ENCODE measurements at places on chromosomes 13 and 19. TPM values are rescaled to one million over a fixed set of nuclear protein-coding genes. Genes with fewer than 3 reads are reported as not detected.
A peak's percentile ranks its signal among the peaks of the same experiment; 100 is the strongest.

Gene ZNF844
- 12.7 TPM for total RNA-seq

Gene TEX101
- not detected for total RNA-seq

Gene TMEM145
- total RNA-seq, result 0.21 TPM

Gene ZNF560
- not detected for total RNA-seq

Gene PDX1
- not detected for total RNA-seq

Gene PSG4
- total RNA-seq, result not detected

Gene KIR3DL2
- total RNA-seq, result not detected

Gene TTC9B
- not detected for total RNA-seq

Gene UBAC2
- total RNA-seq, result 64.0 TPM

Gene LILRB2
- not detected for total RNA-seq

Gene TRAPPC6A
- total RNA-seq, result 29.4 TPM

Gene SIGLEC5
- not detected for total RNA-seq

Gene FAM187B
- not detected for total RNA-seq

Gene SIGLEC14
- not detected for total RNA-seq

Gene IL4I1
- not detected for total RNA-seq

Gene TMIGD2
- not detected for total RNA-seq

Gene TNFSF9
- total RNA-seq, result 1.5 TPM

Gene CCDC61
- total RNA-seq, result 12.4 TPM

Gene DDX39A
- 66.0 TPM for total RNA-seq

- no peak for DNase-seq
These were observed 2557.4 kb downstream of the PCDH9 start for GRCh38 chr13:64672751-64673150.

GRCh38 chr13:59086147-59086546, 1077.6 kb downstream of the DIAPH3 start:
- no peak for DNase-seq

DNA sequence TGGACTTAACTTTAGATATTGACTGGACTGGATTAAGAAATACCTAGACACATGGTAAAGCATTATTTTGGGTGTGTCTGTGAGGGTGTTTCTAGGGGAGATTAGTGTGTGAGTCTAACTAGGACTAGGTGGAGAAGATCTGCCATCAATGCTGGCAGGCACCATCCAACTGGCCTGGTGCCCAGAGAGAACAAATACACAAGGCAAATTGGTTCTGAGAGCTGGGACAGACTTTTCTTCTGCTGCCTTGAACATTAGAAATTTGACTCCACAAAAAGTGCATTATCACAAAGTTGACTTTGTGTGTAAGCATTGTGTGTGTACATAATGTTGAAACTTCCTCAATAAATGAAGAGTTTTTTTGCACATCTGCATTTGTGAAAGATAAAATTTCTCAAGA, 522.1 kb downstream of the SUCLA2 start:
- no peak for DNase-seq

- no peak for DNase-seq
These were observed 403 bp upstream of the ADAMTS10 start for GRCh38 chr19:8610936-8611300.

- no peak for DNase-seq
These were observed at the start of gene C19orf33 for GRCh38 chr19:38303517-38304351. Gene C19orf33, plus strand, starts transcription at chr19:38304251. Its CDS starts 11 bp downstream, at chr19:38304262.

GRCh38 chr19:17259118-17259780, 5.3 kb downstream of the USHBP1 start:
- no peak for DNase-seq

DNA sequence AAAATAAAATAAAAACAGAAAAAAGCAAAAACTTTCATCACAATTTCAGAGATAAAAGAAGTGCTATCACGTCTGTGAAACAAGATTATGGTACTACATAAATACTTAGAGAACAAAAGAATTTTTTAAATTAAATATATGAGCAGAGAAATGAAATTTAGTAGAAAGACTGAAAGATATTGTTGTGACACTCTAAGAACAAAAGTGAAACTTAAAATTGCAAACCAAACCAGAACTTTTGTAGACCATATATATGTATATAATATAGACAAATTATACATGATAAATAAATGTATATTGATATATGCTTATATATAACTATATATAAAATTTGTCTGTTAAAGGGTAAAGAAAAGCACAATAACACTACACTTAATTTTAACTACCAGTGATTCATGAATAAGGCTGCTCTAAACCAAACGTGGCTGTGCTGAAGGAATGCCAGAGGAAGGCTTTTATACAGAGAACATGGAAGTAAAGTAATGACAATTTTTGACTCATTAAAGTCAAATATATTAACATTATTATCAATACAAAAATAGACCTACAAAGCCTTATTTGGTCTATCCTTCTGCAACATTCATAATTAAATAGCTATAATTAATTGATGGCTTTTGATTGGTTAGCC, 1516.7 kb upstream of the PCDH20 start:
- no peak for DNase-seq

DNA sequence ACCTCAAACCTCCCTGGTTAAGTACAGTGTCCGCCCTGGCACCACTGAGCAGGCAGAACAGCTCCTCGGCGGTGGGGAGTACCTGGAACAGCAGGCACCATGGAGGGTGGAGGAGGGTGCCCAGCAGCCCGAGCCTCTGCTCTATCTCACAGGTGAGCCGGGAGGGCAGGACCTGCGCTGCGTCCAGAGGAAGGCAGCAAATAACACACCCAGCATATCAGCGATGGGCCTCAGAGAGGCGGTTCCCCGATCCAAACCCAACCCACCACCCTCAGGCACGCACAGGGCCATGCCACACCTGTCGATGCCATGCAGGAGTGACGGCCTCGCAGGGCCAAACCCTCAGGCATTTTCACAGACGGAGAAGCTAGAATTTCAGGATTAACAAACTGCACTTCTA, 11.8 kb downstream of the PEPD start:
- no peak for DNase-seq

DNA sequence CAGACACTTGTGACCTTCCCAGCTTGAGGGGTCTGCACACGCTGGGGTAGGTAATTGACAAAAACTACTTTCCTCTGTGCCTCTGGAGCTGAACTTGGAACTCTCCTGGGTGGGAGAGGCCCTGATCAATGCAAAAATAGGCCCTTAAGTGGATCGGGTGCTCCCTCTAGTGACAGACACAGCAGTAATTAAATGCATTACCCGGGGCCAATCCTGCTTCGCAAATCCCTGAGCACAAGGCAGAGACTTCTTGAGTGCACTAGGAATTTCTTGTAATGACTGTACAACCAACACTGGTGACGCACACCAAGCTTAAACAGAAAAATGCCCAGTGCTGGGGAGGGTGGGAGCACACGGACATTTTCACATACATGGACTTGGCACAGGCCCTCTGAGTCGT, 10.6 kb upstream of the UBE2S start:
- DNase-seq, result no peak

- DNase-seq, result no peak
These were observed 187.3 kb downstream of the NUFIP1 start for GRCh38 chr13:44801990-44802389.

DNA sequence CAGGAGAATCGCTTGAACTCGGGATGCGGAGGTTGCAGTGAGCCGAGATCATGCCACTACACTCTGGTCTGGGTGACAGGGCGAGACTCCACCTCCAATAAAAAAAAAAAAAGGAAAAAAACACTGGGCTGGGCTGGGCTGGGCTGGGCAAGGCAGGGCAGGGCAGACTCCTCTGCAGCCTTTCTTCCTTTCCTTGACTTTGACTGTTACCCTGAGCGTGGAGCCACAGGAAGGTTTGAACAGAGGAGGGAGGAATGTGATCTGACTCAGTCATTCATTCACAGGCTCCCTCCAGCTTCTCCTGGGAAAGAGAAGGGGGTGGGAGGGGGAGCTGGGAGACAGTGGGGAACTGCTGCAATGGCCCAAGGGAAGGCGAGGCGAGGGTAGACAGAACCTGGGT, 2.7 kb upstream of the ACTN4 start:
- DNase-seq, result no peak

GRCh38 chr13:26230703-26231102, 8.6 kb upstream of the RNF6 start:
- no peak for DNase-seq

GRCh38 chr19:6556480-6557195, 25.8 kb downstream of the TNFSF9 start:
- no peak for DNase-seq

GRCh38 chr13:23753458-23753857, 135.7 kb downstream of the MIPEP start:
- DNase-seq, result no peak

DNA sequence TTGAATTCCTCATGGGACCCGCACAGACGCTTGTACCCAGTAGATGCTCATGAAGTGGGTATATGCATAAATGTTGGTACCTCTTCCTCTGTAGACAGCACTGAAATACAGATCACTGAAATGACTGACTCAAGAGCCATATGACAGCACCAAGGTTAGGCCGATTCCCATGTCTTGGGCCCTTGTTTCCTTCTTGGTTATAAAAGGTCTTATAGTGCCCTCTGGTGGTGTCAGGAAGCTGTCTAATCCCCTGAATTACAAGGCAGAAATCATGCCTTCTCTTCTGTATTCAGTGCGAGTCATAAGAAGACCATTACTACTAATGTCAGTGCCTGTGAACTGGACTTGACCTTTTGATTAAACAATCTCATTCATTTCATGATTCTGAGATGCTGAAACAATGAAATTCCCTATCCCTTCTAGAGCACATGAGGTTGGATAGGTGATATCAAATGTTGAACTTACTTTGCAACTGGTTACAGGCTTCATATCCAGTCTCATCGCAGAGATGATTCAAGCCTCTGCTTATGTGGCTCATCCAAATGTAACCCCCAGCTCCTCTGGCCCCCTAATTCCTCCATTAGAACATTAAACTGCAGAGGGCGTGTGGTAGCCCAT, 59.7 kb downstream of the SPATA13 start:
- no peak for DNase-seq

DNA sequence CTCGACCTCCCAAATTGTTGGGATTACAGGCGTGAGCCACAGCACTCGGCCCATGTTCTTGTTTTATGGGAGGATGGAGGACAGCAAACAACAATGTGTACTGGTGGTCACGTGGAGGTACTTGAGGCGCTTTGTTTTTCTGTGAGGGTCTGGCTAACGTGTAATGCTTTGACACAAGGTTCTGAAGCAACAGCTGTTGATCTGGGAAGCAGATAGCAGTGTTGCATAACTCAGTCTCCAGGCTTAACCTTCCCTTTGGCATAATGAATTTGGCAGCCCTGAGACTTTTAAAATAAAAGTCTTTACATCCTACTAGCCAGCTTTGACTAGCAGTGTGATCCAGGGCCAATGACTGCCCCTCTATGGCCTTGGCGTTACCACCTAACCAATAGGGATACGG, 6.9 kb upstream of the ZNF580 start:
- DNase-seq, result no peak

GRCh38 chr13:78129359-78129758, 210.7 kb upstream of the EDNRB start:
- DNase-seq, result no peak

GRCh38 chr13:35694549-35695447, 218.3 kb upstream of the MAB21L1 start:
- no peak for DNase-seq

DNA sequence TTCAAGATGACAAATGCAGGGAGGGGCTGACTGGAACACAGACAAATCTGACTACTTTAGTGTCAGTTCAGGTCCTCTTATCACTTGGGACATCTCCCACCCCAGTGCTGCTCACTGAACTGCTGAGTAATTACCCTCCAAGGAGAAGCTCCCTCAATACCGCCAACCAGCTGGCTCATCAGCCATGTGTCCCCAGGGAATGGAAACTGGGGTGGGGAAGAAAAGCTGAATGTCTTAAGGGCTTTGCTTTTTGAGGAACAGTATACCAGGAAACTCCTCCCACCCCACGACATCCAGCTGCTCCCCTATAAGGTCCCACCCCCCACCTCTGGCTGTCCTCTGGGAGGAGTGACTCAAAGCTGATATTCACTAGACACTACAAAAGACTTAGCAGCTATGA, 2.0 kb downstream of the ZNF823 start:
- DNase-seq, result no peak

GRCh38 chr19:48081106-48081505, 29.5 kb downstream of the PLA2G4C start:
- DNase-seq, result no peak

- no peak for DNase-seq
These were observed 77.1 kb downstream of the CCNA1 start for GRCh38 chr13:36509369-36509768.

GRCh38 chr13:32659736-32660135, 73.5 kb downstream of the PDS5B start:
- no peak for DNase-seq

GRCh38 chr19:40217027-40217810, 965 bp downstream of the TTC9B start:
- DNase-seq, result no peak

GRCh38 chr13:22278336-22278929, 607.6 kb downstream of the FGF9 start:
- no peak for DNase-seq

DNA sequence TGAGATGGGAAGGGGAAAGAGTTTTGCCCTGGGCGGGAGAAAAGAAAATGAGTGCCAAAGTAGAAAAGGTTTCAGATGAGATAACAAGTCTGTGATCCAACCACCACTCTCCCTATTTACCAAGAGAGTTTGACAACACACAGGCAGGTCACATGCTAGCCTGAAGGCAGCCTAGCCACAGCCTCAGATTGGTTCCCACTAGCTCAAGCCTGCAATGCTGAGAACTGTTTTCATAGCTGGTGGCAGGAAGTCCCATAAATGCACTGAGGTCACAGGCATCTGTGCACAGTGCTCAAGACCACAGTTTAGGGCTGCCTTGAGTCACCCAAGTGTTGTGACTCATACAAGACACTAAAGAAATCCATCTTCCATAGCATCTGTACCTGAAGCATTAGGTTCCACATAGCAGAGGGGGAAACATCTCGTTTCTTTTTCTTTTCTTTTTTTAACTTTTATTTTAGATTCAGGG, 18.5 kb upstream of the POP4 start:
- DNase-seq, result no peak

GRCh38 chr13:112124141-112124540, 57.2 kb downstream of the SOX1 start:
- DNase-seq, result no peak

DNA sequence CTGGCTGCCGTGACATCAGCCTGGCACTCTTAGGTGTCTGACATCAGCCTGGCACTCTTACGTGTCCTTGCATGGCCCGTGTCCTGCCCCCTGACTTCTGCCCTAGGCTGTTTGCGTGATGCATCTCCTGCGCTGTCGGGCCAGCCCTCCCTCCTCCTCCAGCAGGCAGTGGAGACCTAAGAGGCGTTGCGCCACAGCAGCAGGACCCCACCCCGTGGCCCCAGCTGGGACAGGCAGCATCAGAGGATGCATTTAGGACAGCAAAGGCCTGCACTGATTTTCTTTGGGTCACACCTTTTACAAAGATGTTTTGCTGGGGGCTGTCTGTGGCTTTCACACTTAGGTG, 65.3 kb downstream of the GPR12 start:
- DNase-seq, result peak; percentile 80
